ENCODE measurements at places on chromosomes 13 and 19.

GRCh38 chr19:31164791-31165251 is 184.4 kb downstream of the TSHZ3 start:
- DNase-seq: no peak

DNA sequence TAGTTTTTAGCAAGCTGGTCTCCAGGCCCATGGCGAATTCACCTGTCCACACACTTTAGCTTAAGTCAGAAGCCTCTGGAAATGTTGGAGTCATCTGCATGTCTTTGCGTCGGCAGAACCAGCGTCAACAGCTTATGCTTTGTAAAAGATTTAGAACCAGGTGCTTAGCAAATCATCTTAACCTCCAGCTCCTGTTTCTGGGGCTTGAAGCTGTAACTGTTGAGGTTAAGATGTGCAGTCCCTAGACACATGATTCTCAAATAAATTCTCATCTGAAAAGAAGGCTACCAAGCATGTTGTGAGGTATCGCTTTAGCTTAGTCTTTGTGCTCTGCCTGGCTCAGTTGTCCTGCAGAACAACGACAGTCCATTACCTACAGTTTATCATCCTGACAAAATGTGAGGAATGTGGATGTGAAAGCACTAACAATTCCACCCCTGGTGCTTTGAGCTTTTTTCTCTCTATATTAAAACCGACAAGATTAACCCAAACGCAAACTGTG is 4.4 kb downstream of the EFNB2 start:
- no peak for DNase-seq

DNA sequence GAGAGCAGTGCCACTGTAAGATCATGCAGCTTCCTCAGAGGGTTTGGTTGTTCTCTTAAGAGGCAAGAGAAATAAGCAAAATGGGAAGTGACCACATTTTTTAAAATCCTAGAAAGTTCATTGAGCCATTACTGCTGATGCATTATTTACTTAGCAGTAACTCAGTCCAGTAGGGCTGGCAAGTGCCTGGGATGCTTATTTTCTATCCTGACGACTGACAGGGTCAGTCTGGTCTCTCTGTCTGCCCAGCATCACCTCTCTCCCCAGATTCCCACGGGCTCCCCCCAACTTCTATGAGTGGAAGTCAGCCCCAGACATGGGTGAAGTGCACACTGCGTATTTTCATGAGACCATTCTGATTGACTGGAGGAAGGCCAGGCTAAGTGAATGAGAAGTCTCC is 10.4 kb downstream of the SHISA2 start:
- DNase-seq: no peak

GRCh38 chr13:66519259-66519658 is 710.9 kb downstream of the PCDH9 start:
- no peak for DNase-seq

- DNase-seq: no peak
These were observed 43.4 kb upstream of the MAP3K10 start for GRCh38 chr19:40147693-40148347.

GRCh38 chr13:64709079-64709478 is 2521.1 kb downstream of the PCDH9 start:
- no peak for DNase-seq

DNA sequence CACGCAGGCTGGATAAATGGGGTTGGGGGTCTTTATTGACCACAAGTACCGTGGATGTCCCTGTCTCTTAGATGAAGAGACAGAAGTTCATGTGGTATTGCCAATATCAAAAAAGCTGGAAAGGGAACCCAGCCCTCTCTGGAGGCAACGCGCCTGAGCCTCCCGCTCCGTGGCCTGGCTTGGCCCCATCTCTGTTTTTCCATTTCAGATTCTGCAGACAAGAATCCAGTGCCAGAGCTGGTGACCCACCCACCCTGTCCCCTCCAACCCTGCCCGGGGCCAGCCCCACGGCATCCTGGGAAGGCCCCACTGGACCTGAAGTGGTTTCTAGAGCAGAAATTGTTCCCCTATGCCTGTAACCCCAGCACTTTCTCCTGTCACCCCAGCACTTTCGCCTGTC is 57.7 kb downstream of the PTPRS start:
- no peak for DNase-seq

Measured in activated CD4-positive, alpha-beta T cell treated with anti-CD3 and anti-CD28 coated beads, Interleukin-2, amount 50 U/mL, for 4 hours (primary cell).